Right lobe of liver (tissue), 6 donors: ENCODE measurements at places on chromosomes 1 and 21. TPM values are rescaled to one million over a fixed set of nuclear protein-coding genes. Genes with fewer than 3 reads are reported as not detected.
A peak's percentile ranks its signal among the peaks of the same experiment; 100 is the strongest.

Gene LIN28A
- not detected for total RNA-seq

Gene AMY2A
- not detected for total RNA-seq

Gene CITED4
- 25.0 TPM for total RNA-seq

Gene ILDR2
- 1.4 TPM for total RNA-seq

Gene NTMT2
- not detected for total RNA-seq

Gene CRYBG2
- not detected for total RNA-seq

Gene EFNA1
- 194 TPM for total RNA-seq

Gene KRTAP13-2
- not detected for total RNA-seq

Gene NBPF1
- 30.7 TPM for total RNA-seq

Gene PRDM16
- total RNA-seq: 0.44 TPM

Gene SPATA21
- 1.6 TPM for total RNA-seq

Gene MUTYH
- 8.7 TPM for total RNA-seq

Gene AIRE
- not detected for total RNA-seq

Gene UTS2
- not detected for total RNA-seq

DNA sequence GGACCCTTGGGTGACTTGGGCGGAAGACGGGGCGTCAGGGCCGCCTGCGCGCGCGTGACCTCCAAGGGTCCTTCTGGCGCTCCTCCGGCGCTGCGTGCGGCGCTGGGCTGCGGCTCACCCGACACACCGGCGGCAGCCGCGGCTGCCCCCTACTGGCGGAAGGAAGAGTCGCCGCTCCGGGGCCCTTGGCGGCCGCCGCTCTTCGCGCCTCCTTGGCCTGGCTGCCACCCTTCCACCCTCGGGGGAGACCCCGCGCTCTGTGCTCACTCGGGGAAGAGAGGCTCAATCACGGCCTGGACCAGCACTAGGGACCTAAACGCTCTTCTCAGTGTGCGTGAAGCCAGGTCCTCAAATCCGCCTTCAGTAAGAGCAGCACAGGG lies 89.7 kb downstream of the DMRTA2 start:
- H3K4me1 ChIP-seq: no peaks in the 10 kb centered on the region
- H3K36me3 ChIP-seq: no peaks in the 10 kb centered on the region
- no peaks in the 10 kb centered on the region for H3K27me3 ChIP-seq

- no peaks in the 10 kb centered on the region for H3K36me3 ChIP-seq
- H3K27ac ChIP-seq: no peak overlapping the region
- H3K4me1 ChIP-seq: no peaks in the 10 kb centered on the region
- H3K27me3 ChIP-seq: no peaks in the 10 kb centered on the region
- no peak overlapping the region for H3K4me3 ChIP-seq
Observed at GRCh38 chr1:87505391-87505983, 176.8 kb downstream of the LMO4 start.

GRCh38 chr1:96488777-96489176 lies 232.8 kb upstream of the PTBP2 start:
- H3K4me1 ChIP-seq: no peaks in the 10 kb centered on the region
- H3K4me3 ChIP-seq: no peak overlapping the region
- H3K27me3 ChIP-seq: no peaks in the 10 kb centered on the region
- no peaks in the 10 kb centered on the region for H3K36me3 ChIP-seq

GRCh38 chr1:20405893-20406604 lies 80.0 kb downstream of the CAMK2N1 start:
- no peaks in the 10 kb centered on the region for H3K27me3 ChIP-seq
- no peak for DNase-seq
- no peaks in the 10 kb centered on the region for H3K4me1 ChIP-seq
- no peak overlapping the region for H3K4me3 ChIP-seq
- no peak overlapping the region for H3K27ac ChIP-seq
- H3K36me3 ChIP-seq: no peaks in the 10 kb centered on the region

- no peaks in the 10 kb centered on the region for H3K36me3 ChIP-seq
- DNase-seq: no peak
- no peaks in the 10 kb centered on the region for H3K4me1 ChIP-seq
- no peak overlapping the region for H3K4me3 ChIP-seq
Observed at GRCh38 chr21:28518630-28519029, 474.0 kb downstream of the LTN1 start.

- no peaks in the 10 kb centered on the region for H3K27me3 ChIP-seq
- H3K27ac ChIP-seq: no peak overlapping the region
- no peaks in the 10 kb centered on the region for H3K36me3 ChIP-seq
- no peaks in the 10 kb centered on the region for H3K4me1 ChIP-seq
- DNase-seq: no peak
Observed at GRCh38 chr1:203177036-203177405, 1.4 kb upstream of the MYBPH start.

- no peaks in the 10 kb centered on the region for H3K4me1 ChIP-seq
- H3K36me3 ChIP-seq: no peaks in the 10 kb centered on the region
- H3K4me3 ChIP-seq: no peak overlapping the region
- peak; percentile 77 for DNase-seq
- no peak overlapping the region for H3K27ac ChIP-seq
Observed at GRCh38 chr1:155970531-155971167, 7.7 kb downstream of the ARHGEF2 start.

DNA sequence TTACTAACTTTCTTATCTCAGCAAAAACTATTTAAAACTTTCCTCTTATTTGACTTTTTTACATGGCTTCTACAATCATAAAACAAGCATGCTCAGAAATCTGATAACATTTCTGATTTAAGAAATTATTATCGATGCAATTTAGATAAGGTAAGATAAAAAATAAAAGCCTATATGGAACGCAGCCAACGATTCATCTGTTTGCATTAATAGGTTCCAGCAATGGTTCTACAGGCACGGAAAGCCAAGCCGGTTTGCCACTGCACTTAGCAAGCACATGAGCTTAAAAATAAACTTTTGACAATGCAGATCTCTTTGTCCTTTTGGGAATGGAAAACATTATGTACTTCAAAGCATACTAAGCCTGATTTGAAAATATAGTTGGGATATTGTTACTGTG lies 77.5 kb upstream of the KCNK2 start:
- no peaks in the 10 kb centered on the region for H3K27me3 ChIP-seq
- no peaks in the 10 kb centered on the region for H3K36me3 ChIP-seq
- H3K27ac ChIP-seq: no peak overlapping the region
- DNase-seq: no peak
- H3K4me1 ChIP-seq: no peaks in the 10 kb centered on the region

- H3K27ac ChIP-seq: no peak overlapping the region
- DNase-seq: peak; percentile 82
- H3K36me3 ChIP-seq: no peaks in the 10 kb centered on the region
- no peak overlapping the region for H3K4me3 ChIP-seq
Observed at GRCh38 chr1:34597877-34598514, 156.9 kb upstream of the GJB5 start.

- no peaks in the 10 kb centered on the region for H3K27me3 ChIP-seq
- no peaks in the 10 kb centered on the region for H3K36me3 ChIP-seq
- H3K4me1 ChIP-seq: no peaks in the 10 kb centered on the region
- DNase-seq: no peak
Observed at GRCh38 chr1:1852619-1853414, 38.1 kb downstream of the GNB1 start.

- no peak overlapping the region for H3K27ac ChIP-seq
- H3K4me1 ChIP-seq: no peaks in the 10 kb centered on the region
- no peak overlapping the region for H3K4me3 ChIP-seq
- peak; percentile 62 for DNase-seq
- H3K27me3 ChIP-seq: no peaks in the 10 kb centered on the region
Observed at GRCh38 chr1:59879574-59879973, 47.0 kb downstream of the CYP2J2 start.

DNA sequence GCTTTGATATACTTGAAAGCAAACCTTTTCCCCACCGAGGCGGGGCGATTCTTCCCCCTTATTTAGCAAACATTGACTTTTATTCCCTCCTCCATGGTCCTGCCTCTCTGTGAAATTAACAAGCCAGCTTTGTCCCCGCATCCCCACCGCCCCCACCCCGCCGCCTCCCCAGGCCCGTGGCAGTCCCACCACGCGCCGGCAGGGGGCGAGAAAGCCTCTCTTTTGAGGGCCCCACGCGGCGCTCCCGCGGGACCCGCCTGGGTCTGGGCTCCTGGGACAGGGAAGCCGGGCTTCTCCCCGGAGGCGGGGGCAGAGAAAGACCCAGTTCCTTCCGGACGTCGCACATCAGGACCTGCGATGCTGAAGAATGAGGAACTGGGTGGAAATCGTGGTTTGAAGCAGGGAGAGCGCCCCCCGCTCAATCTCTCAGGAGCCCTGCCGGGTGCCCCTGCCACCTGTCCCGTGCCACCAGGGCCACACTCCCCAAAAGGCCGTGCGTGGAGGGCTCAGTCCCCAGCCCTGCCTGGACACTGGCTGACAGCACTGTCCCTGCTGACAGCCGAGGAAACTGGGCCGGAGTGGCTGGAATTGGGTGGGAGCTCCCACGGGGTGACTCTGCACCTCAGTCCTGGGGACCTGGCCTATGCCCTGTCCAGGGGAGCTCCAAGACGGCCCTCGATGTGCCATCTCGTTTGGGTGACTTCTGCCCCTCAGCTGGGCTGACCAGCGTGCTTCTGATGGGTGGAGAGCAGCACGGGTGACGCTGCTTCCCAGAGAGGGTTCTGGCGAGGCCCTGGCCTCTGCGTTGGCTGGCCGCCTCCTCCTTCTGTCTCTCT lies 8.6 kb upstream of the ACTRT2 start:
- DNase-seq: peak; percentile 46
- no peak overlapping the region for H3K27ac ChIP-seq
- no peak overlapping the region for H3K4me3 ChIP-seq
- no peaks in the 10 kb centered on the region for H3K27me3 ChIP-seq
- H3K4me1 ChIP-seq: no peaks in the 10 kb centered on the region
- no peaks in the 10 kb centered on the region for H3K36me3 ChIP-seq

DNA sequence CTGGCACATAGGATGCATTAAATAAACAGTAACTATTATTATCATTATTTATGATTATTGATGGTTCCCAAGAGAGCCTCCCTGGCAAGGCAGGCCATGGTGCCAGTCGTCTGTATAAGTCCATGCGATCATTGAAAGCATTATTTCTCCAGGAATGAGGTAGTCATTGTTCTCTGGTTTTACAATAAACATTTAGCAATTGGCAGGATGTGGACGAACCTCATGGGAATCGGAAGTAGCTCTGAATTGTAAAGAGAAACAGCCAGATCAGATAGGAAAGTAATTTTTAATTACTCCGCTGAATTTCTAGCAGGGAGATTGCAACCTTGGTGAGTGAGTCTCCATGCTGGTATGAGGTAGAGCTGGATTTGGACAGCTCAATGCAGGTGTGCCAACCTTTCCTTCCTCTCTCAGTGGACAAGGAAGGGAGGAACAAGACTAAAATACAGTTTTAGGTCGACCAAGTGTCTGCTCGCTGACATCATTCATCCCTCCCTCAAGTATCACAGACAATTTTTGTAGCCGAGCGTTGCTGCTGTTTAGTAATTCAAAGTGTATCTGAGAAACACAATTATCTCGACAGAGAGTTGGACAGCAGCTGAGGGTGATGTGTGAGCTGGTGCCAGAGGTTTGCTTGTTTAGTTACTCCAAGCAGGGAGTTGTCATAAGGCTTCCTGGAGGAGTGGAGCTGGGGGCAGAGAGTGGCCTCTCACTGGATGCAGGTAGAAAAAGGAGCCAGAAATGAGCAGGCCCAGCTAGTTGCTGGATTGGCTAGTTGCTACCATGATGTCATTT lies 250.8 kb downstream of the KCNJ6 start:
- no peak overlapping the region for H3K27ac ChIP-seq
- H3K27me3 ChIP-seq: no peaks in the 10 kb centered on the region
- DNase-seq: no peak
- no peak overlapping the region for H3K4me3 ChIP-seq
- no peaks in the 10 kb centered on the region for H3K4me1 ChIP-seq

DNA sequence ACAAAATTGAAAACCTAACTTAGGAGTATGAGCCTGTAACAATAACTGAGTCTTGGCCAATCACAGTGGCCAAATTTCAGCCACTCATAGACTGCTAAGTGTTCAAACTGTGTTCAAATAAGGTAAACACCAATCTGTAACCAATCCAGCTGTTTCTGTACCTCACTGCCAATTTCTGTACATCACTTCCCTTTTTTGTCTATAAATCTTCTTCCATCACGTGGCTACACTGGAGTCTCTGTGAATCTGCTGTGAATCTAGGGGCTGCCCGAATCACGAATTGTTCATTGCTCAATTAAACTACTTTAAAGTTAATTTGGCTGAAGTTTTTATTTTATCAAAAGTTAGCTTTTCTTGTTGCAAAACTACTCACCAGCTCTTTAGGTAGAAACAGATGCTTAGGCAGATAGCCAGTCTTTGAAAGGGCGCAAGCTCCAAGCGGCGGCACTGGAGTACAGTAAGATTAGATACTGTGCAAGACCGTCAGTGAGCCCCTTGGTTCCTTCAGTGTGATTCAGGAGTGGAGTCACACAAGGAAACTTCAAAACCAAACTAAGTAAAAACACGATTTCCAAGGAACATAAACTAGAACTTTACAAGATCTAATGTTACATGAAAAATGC lies 43.2 kb upstream of the ADGRL2 start:
- DNase-seq: no peak
- no peak overlapping the region for H3K4me3 ChIP-seq
- H3K27ac ChIP-seq: no peak overlapping the region
- no peaks in the 10 kb centered on the region for H3K4me1 ChIP-seq
- no peaks in the 10 kb centered on the region for H3K36me3 ChIP-seq

- H3K4me1 ChIP-seq: no peaks in the 10 kb centered on the region
- no peaks in the 10 kb centered on the region for H3K27me3 ChIP-seq
- no peak for DNase-seq
- H3K4me3 ChIP-seq: no peak overlapping the region
Observed at GRCh38 chr1:54750596-54750995, 13.7 kb downstream of the PARS2 start.

- H3K4me1 ChIP-seq: no peaks in the 10 kb centered on the region
- no peaks in the 10 kb centered on the region for H3K36me3 ChIP-seq
- no peak overlapping the region for H3K27ac ChIP-seq
- no peak overlapping the region for H3K4me3 ChIP-seq
- H3K27me3 ChIP-seq: no peaks in the 10 kb centered on the region
- DNase-seq: no peak
Observed at GRCh38 chr1:111943066-111943465, 46.4 kb downstream of the KCND3 start.

GRCh38 chr1:33970148-33970825 lies 106.4 kb downstream of the HMGB4 start:
- no peaks in the 10 kb centered on the region for H3K4me1 ChIP-seq
- H3K36me3 ChIP-seq: no peaks in the 10 kb centered on the region
- no peak for DNase-seq
- no peak overlapping the region for H3K4me3 ChIP-seq
- no peak overlapping the region for H3K27ac ChIP-seq

- no peaks in the 10 kb centered on the region for H3K4me1 ChIP-seq
- H3K27me3 ChIP-seq: no peaks in the 10 kb centered on the region
- no peak overlapping the region for H3K4me3 ChIP-seq
- no peak overlapping the region for H3K27ac ChIP-seq
- no peak for DNase-seq
Observed at GRCh38 chr1:170214117-170215032, 68.6 kb downstream of the NTMT2 start.
